AML-193 (cell line): ENCODE measurements at places on chromosomes 12 and 14.

- DNase-seq: no peak
Observed at GRCh38 chr14:38929416-38929815, 173.6 kb downstream of the SEC23A start.

- no peak for DNase-seq
Observed at GRCh38 chr14:89324501-89325298, 92.3 kb downstream of the FOXN3 start.

DNA sequence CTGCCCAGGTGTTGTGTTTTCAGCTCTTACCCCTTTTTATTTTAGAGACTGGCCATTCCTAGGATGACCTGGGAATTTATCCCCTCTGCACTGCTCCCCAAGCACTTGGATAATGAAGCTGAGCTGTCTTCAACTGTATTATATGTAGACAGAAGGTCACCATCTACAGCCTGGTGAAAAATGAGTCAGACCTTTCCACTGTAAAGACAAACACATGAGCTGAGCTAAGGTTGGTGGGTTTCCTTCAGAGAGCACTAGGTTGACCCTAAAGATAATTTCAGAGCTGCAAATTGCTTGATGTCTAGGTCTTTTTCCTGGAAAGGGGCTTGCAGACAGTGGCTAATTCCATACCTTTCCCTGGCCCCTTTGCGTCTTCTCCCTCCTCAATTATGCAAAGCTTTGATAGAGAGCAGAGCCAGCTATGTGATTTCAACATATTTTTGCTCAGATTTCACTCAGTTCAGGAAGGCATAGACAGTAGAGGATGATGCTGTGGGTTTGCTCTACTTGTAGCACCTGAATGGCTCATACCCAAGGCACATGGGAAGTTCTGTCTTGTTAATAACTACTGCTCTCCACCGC, 9.2 kb upstream of the IKZF4 start:
- DNase-seq: no peak

GRCh38 chr12:120625557-120626419, 14.6 kb upstream of the CABP1 start:
- DNase-seq: no peak

DNA sequence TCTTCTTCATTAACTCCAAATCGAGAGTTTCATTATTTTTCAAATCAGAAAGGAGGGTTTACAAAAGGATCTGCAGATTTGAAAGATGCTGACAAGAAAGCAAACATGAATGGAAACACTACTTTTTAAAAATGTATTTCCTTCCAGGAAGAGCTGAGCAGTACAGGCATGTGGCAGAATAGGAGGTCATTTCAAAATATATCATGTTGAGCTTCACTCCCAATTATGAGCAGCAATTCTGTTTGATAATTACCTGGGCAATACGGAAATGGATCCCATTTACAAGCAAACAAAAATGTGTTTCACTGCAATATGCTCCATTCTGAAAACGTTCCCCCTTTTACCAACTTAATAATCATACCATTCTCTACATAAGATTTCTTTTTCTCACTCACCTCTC, 147.7 kb upstream of the BCL2L14 start:
- DNase-seq: no peak

GRCh38 chr12:87802721-87803011, 226.5 kb downstream of the C12orf50 start:
- no peak for DNase-seq

DNA sequence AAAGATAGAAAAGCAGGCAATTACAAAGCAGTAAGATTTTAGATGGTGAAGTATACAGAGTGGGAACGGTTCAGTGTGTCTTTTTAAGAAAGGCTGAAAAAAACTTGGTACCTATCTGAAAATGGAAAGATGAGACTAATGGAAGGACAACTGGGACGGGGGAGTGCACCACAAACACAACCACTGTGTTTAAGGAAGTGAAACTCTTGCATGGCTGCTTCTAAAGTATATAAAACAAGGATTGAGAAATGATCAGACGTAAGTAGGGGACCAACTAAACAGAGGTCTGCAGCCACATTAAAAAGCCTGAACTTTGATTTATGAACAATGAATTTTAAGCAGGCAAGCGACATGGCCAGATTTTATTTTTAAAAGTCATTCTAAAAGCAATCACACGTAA, 328.6 kb downstream of the MDGA2 start:
- no peak for DNase-seq

DNA sequence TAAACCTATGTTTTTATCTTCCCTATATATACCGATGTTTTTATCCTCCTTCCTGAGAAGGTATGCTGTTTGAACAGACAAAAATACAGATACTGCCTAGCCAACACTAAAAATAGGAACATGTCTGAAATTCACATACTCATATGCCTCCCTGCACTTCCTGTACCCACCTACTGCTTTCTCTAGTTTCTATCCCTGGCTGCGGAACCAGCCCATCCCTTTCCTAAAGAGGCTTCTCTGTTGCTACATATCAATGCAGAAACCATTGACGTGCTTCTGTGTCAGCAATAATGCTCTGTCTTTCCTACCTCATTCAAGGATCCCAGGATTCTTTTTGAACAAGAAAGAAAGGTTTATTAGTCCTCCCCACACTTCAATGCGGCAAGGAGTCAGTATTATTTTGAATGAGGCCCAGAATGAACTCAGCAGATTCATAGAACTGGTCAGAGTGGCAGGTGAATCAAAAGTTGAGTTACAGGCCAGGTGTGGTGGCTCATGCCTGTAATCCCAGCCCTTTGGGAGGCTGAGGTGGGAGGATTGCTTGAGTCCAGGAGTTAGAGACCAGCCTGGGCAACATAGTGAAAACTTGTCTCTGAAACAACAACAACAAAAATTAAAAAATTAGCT, 67.8 kb upstream of the NAP1L1 start:
- no peak for DNase-seq

DNA sequence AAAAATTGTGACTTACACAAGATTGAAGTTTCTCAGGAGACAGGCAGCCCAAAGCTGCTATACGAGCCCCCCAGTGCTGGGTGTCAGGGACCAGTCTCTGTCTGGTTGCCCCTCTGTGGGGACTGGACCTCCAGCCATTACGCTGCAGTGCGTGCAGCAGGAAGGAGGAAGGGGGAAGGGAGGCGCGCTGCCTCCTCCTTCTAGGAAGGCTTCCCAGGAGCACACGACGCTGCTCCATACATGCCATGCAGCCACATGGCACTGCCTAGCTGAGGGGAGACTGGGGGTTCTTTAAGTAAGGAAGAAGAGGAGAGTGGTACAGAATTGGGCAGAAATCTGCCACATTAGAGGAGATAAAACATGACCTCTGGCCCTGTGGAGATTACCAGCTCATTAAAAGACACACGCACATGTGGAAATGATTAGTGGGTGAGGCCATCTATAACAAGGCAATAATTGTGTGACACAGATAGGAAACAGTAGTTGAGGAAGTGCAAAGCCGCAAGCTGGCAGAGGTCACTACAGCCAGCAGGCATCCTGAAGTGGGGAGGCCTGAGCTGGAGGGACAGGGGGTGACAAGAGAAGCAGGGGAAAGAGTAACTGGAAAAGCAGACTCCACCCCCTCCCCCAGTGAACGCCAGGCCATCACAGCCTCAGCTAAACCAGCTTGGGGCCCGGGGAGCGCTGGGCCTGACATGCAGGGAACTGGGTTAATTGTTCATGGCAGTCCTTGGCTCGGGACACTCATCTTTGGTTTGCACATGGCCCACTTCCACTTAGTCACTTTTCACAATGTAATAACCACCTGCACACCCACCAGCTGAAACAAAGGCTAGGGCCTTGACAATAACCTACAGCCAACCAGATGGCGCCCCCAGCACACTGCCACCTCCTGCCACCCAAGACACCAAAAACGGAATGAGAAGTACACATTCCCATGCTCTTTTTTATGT, 39.6 kb downstream of the CCDC88C start:
- peak; percentile 70 for DNase-seq

GRCh38 chr14:74045522-74045921, 26.4 kb downstream of the BBOF1 start:
- DNase-seq: no peak

DNA sequence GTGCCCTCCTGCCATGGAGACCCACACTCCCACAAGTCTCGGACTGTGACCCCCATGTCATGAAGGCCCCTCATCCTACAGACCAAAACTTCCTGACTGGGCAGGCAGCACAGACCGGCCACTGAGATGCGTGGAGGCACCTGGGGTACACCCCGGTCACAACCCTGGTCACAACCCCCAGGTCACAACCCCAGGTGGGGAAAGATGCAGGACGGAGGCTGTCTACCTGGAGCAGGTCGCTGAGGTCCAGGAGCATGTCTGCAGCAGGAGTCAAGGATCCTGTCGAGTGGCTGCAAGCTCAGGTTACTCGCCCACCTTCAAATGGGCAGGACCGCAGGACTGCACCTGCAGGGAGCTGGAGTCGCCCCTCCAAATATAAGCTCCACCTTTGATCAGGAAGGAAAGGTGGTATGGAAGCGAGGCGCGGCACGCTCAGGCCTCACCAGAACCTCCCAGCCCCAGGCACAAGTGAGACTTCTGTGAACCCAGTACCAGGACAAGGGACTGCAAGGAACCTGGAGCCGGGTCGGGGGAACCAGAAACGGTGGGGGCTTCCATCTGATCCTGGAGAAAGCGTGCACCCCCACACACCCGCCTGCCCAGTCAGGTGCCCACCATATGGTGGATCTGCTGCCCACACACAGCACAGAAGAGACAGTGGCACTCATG, 8.1 kb downstream of the BTBD6 start:
- no peak for DNase-seq

- DNase-seq: no peak
Observed at GRCh38 chr14:24798911-24799462, 165.0 kb upstream of the GZMB start.

- DNase-seq: no peak
Observed at GRCh38 chr12:104064842-104065427, 604 bp downstream of the HCFC2 start.

- DNase-seq: no peak
Observed at GRCh38 chr12:124874988-124875802, 11.5 kb upstream of the SCARB1 start.

- no peak for DNase-seq
Observed at GRCh38 chr12:94762259-94762942, 112.0 kb upstream of the TMCC3 start.

DNA sequence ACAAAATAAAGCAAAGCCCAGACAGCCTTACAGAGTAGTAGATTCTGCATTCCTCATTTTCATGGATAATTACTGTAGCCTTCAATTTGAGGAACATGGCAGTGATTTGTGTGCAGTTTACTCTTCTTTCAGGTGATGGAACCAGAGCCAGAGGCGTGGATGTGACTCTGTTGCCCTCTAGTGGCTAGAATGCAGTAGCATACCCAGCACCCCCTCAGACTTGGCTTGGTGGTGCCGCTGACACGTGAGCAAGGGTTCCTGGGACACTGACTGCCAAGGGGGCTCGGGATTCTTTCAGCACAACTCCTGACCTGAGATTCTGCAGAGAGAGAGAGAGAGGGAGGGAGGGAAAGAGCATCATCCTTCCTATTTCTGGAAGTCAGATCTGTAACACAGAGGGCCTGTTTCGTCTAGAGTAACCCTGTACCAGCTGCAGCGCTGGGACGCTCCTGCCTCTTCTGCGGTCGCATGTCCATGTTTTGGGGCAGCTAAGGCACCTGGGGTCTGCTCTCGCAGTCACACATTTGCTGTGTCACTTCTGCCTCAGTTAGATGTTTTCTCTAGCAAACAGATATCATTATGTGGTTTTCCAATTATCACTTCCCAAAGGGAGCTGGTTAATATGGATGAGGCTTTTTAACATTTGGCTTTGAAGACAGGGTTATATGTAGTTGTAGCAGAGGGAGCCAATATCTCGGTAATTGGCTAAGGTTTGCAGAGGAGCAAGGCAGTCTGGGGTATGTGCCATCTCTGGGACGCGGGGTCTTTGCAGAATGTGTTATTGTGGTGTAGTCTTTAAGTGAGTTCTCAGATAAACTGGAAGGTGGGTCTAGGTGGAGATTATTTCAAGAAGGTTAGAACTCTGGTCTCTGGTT, 428.1 kb downstream of the NRXN3 start:
- DNase-seq: peak; percentile 50

DNA sequence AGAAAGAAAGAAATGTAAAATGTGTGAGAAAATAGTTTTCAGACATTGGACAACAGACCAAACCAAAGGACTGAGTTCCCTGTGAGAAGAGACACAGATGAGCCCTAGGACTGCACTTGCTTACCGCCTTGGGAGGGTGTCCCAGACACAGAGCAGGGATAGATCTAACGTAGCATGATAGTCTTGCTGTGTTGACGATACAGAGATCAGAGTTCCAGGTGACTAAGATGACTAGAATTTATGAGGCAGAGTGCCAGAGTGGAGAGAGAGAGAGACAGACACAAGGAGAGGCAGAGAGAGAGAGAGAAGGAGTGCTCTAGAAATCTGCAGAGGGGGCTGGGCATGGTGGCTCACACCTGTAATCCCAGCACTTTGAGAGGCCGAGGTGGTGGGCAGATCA, 148.2 kb upstream of the LMNTD1 start:
- DNase-seq: no peak

GRCh38 chr14:60195179-60195810, 30.1 kb upstream of the DHRS7 start:
- peak; percentile 45 for DNase-seq

GRCh38 chr12:88763536-88764100, 183.3 kb upstream of the KITLG start:
- no peak for DNase-seq

DNA sequence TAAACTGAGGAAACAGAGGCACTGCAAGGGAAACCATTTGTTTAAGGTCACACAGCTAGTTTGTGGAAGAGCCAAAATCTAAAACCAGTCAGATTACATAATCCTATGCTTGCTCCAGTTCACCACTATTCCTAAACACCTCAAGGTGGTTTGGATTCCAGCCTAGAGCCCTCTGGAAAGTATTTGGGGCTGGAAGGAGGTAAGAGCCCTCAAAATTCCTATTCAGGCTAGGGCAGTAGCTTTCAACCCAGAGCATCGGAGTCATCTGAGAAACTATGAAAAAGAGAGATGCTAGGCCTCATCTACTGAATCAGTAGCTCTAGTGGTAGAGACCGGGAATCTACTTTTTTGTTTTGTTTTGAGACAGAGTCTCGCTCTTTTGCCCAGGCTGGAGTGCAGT, 16.0 kb upstream of the SPPL3 start:
- no peak for DNase-seq

DNA sequence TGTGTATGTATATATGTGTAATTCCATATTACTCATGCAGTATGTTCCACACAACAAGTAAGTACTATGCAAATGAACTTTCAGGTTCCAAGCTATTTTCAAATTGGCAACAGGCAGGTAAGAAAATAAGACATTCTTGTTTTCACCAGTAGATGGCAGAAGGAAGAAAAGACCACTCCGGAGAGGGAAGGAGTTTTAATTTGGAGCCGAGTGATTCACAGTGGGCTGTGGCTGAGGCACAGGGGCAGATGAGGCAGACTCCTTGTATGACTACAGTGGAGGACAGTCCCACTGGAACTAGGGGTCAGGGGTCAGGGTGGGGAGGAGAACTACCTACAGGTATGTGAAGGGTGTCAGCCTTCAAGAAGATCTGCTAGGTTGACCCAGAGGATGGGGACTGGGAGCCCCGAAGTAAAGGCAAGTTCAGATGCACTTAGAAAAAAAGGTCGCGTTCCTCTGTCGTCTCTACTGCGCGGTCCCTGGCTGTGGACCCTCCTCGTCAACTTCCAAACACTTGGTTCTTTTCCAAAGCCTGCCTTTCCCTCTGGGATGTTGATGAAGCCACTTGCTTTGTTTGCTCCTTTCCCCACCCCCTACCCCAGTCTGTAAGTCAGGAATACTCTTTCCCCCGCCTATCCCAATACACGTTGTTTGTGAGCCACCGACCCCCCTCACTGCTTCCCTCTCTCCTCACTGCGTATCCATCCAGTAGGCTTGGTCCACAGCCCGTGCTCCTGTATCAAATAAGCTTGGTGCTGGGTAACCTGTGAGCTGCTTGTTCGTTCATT, 24.1 kb downstream of the DDX47 start:
- peak; percentile 18 for DNase-seq
